Stimulated activated CD4-positive, alpha-beta T cell treated with anti-CD3 and anti-CD28 coated beads, Interleukin-12 subunit alpha, Interleukin-12 subunit beta, amount 100 ng/mL, for 48 hours (primary cell): ENCODE measurements at places on chromosomes 7 and 10.

GRCh38 chr7:78370936-78371335 is 572.4 kb downstream of the PHTF2 start:
- DNase-seq, result no peak

GRCh38 chr7:36758879-36759278 is 34.6 kb upstream of the AOAH start:
- no peak for DNase-seq

DNA sequence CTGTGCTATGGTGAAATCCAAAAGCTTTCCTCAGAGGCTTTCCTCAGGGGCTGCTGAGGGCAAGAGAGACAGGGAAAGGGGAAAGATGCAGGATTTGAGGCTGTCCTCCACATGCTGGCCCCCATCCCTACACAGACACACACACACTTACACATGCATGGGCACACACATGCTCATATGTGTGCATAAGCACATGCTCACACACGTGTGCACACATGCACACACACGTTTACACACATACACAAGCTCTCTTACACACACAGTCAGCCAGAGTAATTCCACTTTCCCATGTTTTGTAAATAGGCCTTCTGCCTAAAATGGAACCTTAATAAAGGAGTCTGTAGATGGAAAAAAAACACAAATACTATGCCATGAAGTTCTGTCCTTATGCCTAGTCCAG is 312.9 kb downstream of the GRID1 start:
- no peak for DNase-seq

GRCh38 chr7:69173846-69174245 is 424.4 kb upstream of the AUTS2 start:
- no peak for DNase-seq

- DNase-seq, result no peak
These were observed 105.0 kb upstream of the NPY start for GRCh38 chr7:24178811-24179570.

GRCh38 chr10:32461203-32461602 is 15.3 kb downstream of the CCDC7 start:
- DNase-seq, result no peak

DNA sequence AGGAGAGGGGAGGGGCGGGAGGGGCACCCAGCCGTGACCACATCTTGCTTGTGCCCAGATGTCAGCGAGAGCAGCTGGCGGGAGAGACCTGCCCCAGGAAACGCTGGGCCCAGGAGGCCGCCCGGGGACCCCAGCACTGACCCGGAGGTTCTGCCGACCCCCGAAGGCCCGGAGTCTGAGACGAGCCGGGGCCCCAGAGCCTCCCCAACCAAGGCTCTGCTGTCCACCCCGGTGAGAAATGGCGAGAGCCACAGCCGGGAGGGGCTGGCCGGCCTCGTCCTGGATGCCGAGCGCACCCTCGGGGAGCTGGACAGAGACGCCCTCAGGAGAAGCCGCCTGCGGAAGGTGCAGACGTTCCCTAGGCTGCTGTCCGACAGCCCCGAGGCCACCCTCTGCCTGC is 25.9 kb downstream of the KNDC1 start:
- no peak for DNase-seq
